ENCODE measurements at places on chromosomes 1 and 21.

DNA sequence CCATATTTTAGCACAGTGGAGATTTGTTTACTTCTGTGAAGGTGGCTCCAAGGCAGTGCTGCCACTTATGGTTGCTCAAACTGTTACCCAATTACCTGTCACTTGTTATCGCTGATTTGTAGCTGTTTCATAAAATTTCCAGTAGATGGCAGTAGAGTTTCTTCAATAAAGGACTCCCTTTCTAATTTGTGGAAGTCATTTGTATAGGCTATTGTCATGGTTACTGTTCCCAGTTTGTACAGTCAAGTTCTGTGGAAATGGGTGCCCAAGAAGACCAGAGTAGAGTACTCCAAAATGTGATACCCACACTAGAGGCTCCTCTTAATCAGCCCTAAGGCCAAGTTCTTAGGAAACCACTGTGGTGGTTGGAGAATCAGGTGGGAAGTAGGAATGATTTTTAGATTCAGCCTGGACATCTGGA, 186.1 kb downstream of the CLEC20A start:
- DNase-seq, result no peak

- no peak for DNase-seq
Measured at GRCh38 chr1:25779894-25780293, 20.1 kb upstream of the SELENON start.

GRCh38 chr1:111516005-111516535, 12.6 kb upstream of the ADORA3 start:
- DNase-seq, result no peak

DNA sequence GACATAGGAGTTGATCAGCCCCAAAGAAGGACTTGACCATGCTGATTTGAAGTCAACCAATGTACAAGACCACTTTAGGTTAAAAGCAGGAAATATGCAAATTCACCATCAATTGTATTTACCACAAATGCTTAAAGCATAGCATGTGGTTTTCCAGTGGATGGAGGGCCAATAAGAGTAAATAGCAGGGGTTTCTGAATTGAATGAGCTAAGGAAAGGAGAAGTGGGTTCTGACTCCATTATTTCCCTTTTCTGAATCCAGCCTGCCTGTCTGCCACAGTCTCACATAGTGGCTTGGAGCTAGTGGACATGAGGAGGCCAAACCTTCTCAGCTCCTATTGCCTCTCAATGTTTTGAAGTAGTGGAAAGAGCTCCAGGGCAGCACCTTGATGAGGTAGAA, 7.2 kb upstream of the TNFSF18 start:
- no peak for DNase-seq

GRCh38 chr1:212827831-212828278, 19.6 kb downstream of the SPATA45 start:
- no peak for DNase-seq

GRCh38 chr1:30363031-30363430, 360.4 kb downstream of the MATN1 start:
- no peak for DNase-seq

GRCh38 chr1:50898773-50899172, 61.3 kb downstream of the FAF1 start:
- no peak for DNase-seq

DNA sequence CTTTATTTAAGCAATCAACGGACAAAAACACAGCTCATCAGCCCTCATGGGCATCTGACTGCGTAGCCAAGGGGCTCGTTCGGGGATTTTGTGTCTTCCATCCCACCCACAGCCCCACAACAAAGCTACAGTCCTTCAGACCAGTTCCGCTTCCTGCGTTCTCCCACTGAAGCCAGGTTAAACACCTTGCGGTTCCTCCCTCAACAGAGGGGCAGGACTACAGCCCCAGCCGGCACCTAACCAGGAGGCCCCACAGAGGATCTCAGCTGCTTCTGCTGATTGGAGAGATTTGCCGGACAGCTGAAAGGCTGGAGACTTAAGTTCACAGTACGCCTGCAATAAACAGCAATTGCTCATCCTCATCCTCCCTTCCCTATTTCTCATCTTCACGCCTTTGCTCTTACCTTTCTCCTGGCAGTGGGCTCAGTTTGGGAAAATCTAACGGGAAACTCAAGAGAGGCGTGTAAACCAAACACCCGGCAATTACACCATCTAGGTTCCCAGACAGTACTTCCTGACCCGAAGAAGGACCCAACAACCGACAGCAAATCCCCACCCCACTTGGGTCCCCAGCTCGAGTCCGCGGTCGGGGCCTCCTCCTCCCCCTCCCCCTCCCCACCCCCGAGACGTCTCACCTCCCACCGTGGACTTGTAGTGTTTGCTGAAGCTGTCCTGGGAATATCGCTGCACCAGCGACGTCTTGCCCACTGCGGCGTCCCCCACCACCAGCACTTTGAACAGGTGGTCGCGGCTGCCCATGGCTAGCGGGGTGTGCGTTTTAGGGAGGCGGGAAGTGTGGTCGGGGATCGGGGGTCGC, 876 bp downstream of the RAB29 start:
- no peak for DNase-seq

GRCh38 chr1:218058730-218059129, 226.4 kb upstream of the RRP15 start:
- DNase-seq, result no peak

- DNase-seq, result no peak
Measured at GRCh38 chr1:150068109-150068435, 496 bp downstream of the VPS45 start.
